ENCODE measurements at places on chromosomes 2 and 18. TPM values are rescaled to one million over a fixed set of nuclear protein-coding genes. Genes with fewer than 3 reads are reported as not detected.

PLEKHH2 gene
- total RNA-seq: 4.2 TPM

UGT1A8 gene
- total RNA-seq: not detected

EXOC6B gene
- total RNA-seq: 7.3 TPM

RAB17 gene
- 6.1 TPM for total RNA-seq

NETO1 gene
- 11.6 TPM for total RNA-seq

ZBTB7C gene
- total RNA-seq: under 0.01 TPM

NRBP1 gene
- total RNA-seq: 60.2 TPM

GKN1 gene
- not detected for total RNA-seq

- no peak for DNase-seq
Observed at GRCh38 chr2:157803476-157803875, 72.7 kb downstream of the ACVR1 start.

- no peak for DNase-seq
Observed at GRCh38 chr2:3563521-3563976, 5.4 kb upstream of the RNASEH1 start.

DNA sequence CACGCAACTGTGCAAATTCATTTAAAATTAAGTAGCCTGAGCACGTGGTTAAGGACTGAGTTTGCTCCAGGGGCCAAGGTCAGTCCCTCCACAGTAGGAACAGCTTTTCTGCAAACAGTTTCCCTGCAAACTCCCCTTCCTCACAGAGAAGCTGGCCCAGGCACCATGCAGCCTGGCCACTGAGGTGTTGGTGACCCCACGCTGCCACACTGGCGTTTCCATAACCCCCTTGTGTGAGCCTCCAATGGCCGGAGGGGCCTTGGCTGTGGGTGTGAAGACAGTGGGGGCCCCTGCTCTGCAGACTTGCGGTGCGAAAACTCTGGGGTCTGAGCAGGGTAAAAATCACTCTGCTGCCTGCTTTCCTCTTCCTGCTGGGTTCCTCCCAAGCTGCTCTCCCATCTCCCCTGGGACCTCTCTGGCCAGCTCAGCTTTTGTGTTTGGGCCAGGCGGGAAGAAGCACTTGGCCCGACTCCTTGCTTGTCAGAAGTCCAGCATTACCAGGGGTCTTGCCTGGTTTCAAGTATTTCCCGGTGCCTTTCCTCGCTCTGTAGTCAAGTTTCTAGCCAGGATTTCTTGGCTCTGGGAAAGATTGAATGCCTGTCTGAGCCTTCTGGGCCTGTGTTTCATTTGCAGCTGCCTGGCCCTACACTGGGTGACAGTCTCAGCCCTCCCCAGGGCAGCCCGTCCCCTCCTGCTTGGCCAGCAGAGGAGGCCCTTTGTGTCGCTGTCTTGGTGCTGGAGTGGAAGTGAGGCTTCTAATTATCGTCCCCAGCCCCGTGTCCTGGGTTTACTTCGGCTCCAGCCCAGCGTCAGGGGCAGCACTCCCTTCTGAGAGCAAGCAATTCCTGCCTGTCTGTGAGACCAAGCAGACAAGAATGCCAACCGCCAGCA is 131.4 kb upstream of the SLC1A4 start:
- DNase-seq: no peak

GRCh38 chr2:162731917-162732804 is 106.4 kb downstream of the KCNH7 start:
- no peak for DNase-seq

GRCh38 chr2:160505256-160505655 is 11.6 kb upstream of the RBMS1 start:
- DNase-seq: no peak

- no peak for DNase-seq
Observed at GRCh38 chr2:216246766-216247165, 125.5 kb downstream of the MARCHF4 start.

DNA sequence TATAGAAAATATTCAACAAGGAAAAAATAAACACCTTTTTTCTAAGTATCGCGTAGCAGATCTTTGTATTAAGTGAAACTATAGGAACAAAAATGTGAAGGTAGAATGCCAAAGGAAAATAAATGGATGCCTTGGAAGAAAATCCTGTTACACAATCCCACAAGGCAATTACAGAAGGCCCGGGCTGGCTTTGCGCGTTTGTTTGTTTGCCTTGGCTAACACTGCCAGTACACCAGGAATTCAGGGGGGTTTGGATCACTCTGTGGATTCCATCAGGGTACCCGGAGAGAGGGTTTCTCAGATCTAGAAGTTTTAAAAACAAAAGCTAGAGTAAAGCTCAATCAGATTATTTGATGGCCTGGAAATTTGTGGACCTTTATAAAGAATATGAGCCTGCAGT is 478.3 kb downstream of the FBXO15 start:
- DNase-seq: no peak

DNA sequence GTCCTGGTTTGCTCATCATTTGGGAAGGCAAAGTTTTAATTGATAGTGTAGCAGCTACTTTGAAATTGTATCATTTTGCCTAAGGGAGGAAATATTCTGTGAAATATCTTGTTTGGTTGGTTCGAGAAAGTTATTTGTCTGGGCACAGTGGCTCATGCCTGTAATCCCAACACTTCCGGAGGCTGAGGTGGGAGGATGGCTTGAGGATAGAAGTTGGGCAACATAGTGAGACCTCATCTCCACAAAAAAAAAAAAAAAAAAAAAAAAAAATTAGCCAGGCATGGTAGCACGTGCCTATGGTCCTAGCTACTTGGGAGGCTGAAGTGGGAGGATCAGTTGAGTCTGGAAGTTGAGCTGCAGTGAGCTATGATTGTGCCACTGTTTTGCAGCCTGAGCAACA is 3.1 kb upstream of the ADGRF3 start:
- no peak for DNase-seq

- no peak for DNase-seq
Observed at GRCh38 chr2:120612931-120613330, 122.7 kb upstream of the GLI2 start.

DNA sequence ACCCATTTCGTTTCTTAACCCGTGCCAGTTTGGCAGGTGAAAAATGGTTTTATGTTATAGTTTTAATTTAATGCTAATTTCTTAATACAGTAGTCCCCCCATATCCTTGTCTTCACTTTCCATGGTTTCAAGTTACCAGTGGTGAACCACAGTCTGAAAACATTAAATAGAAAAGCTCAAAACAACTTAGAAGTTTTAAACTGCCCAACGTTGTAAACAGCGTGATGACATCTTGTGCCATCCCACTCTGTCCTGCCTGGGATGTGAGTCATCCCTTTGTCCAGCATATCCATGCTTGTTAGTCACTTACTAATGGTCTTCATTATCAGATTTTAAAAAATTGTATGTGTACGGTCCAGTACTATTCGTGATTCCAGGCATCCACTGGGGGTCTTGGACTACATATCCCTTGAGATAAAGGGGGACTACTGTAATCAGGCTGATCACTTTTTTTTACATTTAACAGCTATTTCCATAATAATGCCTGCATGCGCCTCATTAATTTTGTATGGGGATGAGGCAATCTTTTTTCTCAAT is 31.9 kb downstream of the SLC66A3 start:
- peak; percentile 3 for DNase-seq

- no peak for DNase-seq
Observed at GRCh38 chr2:88709181-88709631, 17.7 kb downstream of the RPIA start.

- no peak for DNase-seq
Observed at GRCh38 chr2:37232131-37232933, 874 bp downstream of the NDUFAF7 start.

DNA sequence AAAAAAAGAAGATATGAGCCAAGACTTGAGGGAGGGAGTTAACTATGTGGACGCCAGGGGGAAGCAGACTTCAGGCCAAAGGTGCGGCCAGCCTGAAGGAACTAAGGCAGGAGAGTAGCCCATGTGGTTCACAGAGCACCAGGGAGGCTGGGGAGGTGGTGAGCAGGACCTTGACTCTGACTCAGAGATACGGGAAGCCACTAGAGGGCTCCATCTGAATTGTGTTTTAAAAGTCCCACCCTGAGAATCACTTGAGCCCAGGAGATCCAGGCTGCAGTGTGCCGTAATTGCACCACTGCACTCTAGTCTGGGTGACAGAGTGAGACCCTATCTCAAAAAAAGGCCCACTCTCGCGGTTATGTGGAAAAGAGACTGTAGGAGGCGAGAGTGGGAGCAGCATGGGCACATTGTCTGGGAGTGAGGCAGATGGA is 12.3 kb downstream of the CEP192 start:
- no peak for DNase-seq

DNA sequence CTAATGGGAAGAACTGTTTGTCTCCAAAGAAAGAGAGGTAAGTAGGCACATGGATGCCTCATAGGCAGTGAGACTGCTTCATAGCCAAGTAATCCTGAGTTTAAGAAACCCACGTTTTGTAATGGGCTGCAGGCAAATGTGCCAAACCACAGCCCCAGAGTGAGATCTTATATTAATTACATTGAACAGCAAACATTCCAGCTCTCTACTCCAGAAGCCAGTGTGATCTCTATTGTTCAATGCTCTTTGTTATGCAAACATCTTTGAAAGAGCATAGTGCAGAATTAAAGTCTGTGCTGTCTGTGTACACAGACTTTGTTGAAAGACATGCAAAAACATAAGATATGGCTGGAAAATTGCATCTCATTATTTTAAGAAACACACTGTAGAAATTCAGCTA is 720.8 kb upstream of the REG3G start:
- no peak for DNase-seq

DNA sequence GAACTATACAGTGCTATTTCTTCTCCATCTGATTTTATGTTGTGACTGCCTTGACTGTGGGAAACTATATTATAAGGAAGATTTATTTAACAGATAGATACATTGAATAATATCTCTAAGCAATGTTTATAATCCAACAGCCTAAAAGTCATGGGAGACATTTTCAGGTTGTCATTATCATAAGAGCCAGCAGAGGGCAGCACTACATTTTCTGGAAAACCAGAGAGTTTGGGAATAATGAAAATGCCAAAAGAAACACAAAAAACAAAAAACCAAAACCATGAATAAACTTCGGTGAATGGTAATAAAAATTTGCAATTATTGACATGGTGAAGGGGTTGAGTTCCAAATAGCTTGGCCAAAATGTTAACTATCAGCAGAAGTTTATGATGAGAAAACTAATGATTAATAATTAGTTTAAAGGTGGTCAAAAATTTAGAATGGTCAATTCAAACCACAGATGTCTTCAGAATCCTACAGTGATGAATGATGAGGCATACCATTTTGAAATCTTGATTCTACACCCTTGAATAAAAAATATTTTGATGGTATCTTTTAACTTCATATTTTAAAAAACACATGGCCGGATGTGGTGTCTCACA is 4.7 kb downstream of the EEF1B2 start:
- no peak for DNase-seq

- no peak for DNase-seq
Observed at GRCh38 chr2:71001981-71002570, 7.4 kb upstream of the TEX261 start.

DNA sequence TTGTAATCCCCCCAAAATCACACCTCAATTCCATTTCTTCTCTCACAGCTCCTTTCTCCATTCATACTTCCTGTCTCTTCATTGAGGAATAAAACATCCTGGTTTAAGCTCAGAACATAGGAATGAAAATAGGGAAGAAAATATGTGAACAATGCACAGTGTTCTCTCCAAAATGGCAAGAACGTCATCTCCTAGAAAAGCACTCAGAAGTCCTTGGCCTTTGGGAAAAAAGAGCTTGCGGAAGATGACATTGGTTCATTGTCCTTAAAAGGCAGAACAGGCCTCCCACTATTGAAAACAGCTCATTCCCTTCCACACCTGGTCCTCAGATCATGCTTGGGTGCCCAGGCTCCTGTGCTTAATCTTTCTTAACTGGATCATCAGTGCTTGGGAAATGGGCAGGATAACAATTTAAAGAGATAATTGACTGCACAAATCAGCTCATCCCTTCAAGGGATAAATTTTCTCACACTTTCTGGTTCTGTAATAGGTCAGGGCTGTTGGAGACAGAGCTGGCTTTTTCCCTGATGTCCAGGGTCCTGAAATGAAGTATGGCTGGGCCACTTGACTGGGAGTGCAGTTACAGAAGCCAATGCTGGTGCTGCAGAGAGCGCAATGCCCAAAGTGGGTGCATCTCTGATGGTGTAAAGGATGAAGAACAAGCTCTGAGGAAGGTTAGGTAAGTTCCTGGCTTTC is 69.2 kb downstream of the MARCHF4 start:
- DNase-seq: no peak

GRCh38 chr2:171723716-171724683 is 36.7 kb downstream of the DYNC1I2 start:
- DNase-seq: no peak

- DNase-seq: no peak
Observed at GRCh38 chr18:42527766-42528165, 572.7 kb downstream of the PIK3C3 start.

DNA sequence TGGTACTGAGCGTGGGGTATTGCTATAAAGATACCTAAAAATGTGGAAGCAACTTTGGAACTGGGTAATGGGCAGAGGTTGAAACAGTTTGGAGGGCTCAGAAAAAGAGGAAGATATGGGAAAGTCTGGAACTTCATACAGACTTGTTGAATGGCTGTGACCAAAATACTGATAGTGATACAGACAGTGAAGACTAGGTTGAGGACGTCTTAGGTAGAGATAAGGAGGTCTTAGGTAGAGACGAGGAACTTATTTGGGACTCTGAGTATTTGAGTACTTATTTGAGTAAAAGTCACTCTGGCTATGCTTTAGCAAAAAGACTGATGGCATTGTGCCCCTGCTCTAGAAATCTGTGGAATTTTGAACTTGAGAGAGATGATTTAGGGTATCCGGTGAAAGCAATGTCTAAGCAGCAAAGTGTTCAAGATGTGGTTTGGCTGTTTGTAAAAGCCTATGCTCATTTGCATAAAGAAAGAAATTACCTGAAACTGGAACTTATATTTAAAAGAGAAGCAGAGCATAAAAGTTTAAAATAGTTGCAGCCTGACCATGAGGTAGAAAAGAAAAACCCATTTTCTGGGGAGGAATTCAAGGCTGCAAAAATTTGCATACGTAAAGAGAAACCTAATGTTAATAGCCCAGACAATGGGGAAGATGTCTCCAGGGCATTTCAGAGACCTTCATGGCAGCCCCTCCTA is 219.6 kb downstream of the PDE1A start:
- DNase-seq: no peak

DNA sequence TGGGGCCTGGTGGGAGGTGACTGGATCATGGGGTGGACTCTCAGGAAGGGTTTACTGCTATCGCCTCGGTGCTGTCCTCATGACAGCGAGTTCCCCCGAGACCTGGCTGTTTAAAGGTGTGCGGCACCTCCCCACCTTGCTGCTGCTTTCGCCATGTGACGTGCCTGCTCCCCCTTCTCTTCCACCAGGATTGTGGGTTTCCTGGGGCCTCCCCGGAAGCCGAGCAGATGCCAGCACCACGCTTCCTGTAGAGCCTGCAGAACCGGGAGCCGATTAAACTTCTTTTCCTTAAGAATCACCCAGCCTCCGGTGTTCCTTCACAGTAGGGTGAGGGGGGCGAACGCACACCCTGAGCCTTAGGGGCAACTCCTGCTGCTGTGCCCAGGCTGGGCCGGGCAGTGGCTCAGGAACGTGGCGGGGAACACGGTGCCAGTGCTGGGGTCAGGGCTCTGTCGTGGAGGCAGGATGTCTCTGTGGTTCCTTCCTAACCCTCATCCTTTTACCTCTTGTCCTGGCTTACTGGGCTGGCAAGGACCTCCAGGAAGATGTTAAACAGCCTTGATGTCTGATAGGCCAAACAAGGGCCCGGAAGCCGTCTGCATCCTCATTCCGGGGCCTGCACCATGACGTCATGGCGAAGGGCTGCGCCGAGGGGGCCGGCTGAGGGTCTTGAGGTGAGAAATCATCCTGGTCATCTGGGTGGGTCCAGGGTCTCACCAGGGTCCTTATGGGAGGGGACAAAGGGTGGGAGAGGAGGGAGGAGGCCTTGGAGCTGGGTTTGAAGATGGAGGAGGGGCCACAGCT is 12.7 kb downstream of the NEU4 start:
- no peak for DNase-seq

Data from epithelial cell of proximal tubule (primary cell).